ENCODE measurements at places on chromosomes 6 and 20.
A peak's percentile ranks its signal among the peaks of the same experiment; 100 is the strongest.

- DNase-seq: no peak
These were observed 4.0 kb downstream of the ZBTB24 start for GRCh38 chr6:109478841-109479624.

GRCh38 chr20:25477014-25477882 is 69.8 kb downstream of the GINS1 start:
- DNase-seq: no peak

DNA sequence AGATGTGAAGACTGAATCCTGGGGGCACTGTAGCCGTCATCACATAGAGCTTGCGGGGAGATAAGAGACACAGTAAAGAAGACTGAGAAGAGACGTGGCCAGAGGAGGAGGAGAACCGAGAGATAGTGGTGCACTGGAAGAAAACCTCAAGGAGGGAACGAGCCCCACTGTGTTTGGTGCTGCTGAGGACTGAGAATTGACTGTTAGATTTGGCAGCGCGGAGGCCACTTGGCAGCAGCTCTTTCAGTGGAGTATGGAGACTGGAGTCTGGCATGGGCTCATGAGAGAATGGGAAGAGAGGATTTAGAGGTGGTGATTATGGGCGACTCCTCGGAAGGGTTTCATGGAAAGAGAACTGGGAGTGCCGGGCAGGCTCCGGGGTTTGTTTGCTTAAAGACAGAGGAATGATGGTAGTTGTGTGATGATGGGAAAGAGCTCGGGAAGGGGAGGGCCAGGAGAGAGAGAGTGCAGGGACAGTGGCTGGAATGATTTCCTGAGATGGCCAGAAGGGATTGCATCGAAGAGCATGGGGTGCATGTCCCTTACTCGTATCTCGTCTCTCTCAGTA is 18.0 kb downstream of the CDYL start:
- no peak for DNase-seq

- DNase-seq: no peak
These were observed 28.3 kb upstream of the PREP start for GRCh38 chr6:105431226-105431625.

DNA sequence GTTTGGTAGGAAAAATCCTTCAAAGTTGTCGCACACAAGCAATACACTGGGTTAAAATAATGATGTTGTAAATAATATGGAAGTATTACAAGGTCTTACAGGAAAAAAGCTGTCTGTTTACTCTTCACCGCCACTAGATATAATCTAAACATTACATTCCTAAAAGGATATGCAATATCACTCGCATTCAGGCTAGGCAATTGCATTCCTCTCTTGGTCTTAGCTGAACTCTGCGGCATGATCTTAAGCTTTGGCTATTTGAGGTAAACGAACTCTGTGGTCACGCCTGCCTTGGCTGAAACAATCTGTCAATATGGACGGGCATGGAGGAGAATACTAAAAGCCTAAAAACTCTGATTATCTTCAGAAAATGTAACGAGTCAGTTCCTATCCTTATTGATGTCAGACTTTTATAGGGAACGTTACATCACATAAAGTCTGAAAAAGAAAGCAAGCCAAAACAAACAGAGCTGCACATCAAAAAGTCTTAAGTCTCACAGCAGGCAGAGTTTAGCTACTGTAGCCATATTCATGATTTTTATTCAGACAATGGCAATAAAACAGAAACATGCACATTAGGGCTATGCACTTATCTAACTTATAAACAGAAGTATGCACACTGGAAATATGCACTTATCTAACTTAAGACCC is 30.8 kb upstream of the FILIP1 start:
- DNase-seq: no peak

- DNase-seq: no peak
These were observed 807 bp downstream of the SNHG17 start for GRCh38 chr20:38434301-38434741.

DNA sequence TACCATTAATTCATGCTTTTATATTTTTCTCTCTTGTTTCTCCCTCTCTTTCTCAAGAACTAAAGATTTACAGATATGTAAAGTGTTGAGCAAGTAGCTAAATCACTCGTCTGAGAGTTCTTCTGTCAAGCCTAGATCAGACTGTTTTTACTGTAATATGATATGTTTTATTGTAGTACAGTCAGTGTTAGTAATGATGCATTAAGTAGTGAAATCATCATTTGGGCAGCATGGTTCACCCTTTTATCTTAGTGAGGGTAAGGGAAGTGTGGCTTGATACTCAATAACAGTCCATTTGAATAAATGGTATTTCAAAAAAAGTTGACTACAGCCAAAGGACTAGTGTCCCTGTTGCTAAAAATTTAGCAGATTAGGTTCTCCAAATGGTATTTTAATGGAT is 9.2 kb downstream of the CYB5R4 start:
- DNase-seq: no peak

DNA sequence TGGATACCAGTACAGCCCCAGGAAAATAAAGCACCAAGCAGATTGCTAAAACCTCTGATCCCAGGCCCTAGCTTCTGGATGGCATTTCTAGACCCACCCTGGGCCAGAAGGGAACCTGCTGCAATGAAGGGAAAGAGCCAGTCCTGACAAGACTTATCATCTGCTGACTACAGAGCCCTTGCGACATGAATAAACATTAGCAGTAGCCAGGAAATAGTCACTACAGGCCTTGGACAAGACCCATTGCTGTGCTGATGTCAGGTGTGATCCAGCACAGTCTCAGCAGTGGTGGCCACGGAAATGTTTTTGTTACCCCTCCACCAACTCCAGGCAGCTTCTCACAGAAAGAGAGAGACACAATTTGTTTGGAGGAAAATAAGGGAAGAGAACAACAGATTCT is 399.3 kb downstream of the HAO1 start:
- DNase-seq: no peak

- DNase-seq: no peak
These were observed 255.9 kb upstream of the DEFB112 start for GRCh38 chr6:50305660-50306059.

DNA sequence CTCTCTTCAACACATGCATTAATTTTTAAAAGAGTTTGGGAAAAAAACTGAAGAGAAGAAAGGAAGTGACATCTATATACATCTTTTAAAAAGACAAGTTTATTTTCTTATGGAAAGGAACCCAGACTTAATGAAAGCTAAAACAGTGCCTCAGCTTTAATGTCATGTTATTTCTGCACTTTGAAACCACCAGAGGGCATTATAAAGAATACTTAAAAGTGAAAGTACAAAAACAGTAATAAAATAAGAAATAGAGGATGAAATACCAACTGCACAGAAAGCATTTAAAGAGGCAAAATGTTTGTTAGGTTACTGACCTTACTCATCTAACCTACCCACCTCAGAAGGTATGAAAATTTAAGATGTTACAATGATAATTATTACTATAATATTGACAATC is 98.8 kb downstream of the HUS1B start:
- DNase-seq: no peak

- no peak for DNase-seq
These were observed 59.5 kb upstream of the ADGRG6 start for GRCh38 chr6:142242269-142242668.

DNA sequence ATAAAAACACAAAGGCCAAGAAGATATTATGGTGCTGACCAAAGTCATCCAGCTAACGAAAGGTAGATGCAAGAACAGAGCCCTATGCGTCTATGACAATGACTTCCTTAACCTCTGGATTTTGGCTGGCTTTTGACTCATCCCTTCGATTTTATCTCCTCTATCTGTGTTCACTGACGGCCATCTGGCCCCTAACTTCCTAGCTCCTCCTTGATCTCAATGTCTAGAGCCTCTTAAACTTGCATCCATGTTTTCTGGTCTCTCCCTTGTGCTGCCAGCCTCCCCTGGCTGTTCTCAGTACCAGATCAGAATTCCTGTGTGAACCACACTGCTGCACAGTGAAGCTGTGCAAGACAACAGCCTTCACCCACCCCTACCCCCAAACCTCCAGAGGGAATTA is 452.9 kb downstream of the UTRN start:
- DNase-seq: no peak

DNA sequence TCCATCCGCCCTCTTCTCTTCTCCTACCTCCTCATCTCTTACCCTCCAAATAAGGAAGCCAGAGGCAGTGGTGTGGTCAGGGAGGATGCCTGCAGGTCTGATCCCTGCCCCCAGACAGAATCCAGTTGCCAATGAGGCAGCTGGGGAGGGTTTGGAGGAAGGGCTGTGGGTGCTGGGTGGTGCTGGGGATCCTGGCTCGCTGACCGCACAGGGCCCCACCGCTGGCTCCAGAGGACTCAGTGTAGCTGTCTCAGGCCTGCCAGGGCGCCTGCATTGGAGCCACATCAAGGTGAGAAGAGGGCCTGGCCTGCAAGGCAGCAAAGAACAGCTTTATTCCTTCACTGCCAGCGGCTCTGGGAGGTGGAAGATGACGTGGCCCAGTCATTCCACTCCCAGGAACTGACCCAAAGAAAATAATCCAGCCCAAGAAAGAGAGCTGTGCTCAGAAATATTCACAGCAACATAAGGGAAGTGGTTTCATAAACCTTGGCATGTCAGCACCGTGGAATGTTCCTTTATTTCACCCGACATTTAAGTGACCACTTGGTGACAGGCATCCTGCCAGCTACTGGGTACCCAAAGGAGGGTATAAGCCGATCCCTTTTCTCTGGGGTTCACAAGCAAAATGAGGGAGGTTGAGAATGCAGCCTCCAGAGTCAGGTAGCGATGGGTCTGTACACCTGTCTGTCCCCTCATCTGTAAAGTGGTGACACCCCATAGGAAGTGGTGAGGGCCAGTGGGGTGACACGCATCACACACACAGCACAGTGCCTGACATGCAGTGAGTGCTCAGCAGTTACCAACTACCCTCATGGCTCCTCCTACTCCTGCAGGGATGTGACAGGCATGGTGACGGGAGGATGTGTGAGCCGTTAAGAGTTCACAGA is 125.1 kb downstream of the SNX5 start:
- DNase-seq: peak; percentile 50

DNA sequence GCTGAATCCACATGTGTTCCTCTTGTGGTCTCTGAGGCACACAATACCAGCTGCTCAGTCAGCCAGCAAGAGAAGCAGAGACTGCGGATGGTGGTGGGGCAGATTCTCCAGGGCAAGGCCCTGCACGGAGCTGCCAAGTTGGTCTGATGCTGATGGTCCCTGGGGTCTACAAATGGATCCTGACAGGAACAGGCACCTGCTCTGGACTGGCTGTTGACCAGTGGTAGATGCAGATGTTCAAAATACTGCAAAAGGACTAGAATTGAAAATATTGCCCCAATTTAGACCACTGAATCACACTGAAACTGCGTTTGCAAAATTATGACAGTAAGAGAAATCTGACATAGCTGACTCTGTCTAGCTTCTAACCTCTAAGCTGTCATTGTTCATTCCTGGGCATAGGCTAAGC is 29.6 kb upstream of the TUBB2A start:
- no peak for DNase-seq

DNA sequence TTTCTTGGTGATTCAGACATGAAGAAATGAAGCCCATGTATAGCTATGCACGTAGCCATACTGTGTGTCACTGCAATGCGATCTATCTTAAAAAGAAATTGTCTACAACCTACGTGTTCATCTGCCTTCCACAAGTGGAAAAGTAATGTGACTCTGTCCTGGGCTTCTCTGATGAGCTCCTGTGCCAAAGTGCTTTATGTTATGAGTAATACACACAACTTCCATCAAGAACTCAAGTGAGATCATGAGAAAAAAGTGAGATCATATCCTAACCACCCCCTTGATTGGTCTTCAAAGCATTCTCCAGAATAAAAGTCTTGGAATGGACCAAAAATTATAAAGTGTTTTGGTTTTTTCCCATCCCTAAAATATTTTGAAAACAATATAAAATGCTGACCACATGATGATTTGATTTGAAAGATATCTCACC is 114.3 kb downstream of the DST start:
- DNase-seq: no peak
